ENCODE measurements at places on chromosomes 4 and X. TPM values are rescaled to one million over a fixed set of nuclear protein-coding genes. Genes with fewer than 3 reads are reported as not detected.

The ERVMER34-1 gene
- total RNA-seq = not detected

The ARHGAP6 gene
- 5.2 TPM for total RNA-seq

- no peak for DNase-seq
These were observed 84.4 kb downstream of the JAKMIP1 start for GRCh38 chr4:6115746-6116586.

DNA sequence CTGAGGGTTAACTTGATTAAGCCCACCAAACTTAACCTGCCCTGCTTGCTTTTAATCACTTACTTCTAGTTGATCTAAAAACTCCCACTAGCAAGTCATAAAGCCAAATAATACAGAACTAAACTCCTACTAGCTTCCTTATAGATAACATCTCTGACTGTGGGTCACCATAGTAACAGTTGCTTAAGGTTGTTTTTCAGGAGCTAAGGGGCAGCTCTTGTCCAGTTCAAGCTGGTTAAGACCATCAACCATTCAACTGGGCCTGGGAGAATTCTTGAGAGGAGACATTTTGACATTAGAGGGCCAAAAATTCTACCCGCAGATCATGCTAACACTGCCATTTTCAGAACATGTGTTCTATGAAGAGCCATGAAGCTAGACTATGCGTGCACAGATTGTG is 67.0 kb downstream of the UCHL1 start:
- DNase-seq = no peak

The DBET gene
- total RNA-seq = not detected

GRCh38 chrX:31499109-31499508 is 427.3 kb upstream of the FTHL17 start:
- no peak for DNase-seq

Measured in lower leg skin (tissue), 4 donors.